ENCODE measurements at places on chromosomes 1 and 21. TPM values are rescaled to one million over a fixed set of nuclear protein-coding genes. Genes with fewer than 3 reads are reported as not detected.

C1QB gene
- not detected for total RNA-seq

FAM110D gene
- total RNA-seq = 1.2 TPM

ADGRB2 gene
- 18.8 TPM for total RNA-seq

DNAH14 gene
- 31.0 TPM for total RNA-seq

PRAMEF13 gene
- total RNA-seq = not detected

TIAM1 gene
- 53.6 TPM for total RNA-seq

- no peak for DNase-seq
- H3K36me3 ChIP-seq = no peaks in the 10 kb centered on the region
- H3K4me3 ChIP-seq = no peak overlapping the region
- H3K4me1 ChIP-seq = peaks cover 10% of the 10 kb centered on the region
- H3K27me3 ChIP-seq = no peaks in the 10 kb centered on the region
Measured at GRCh38 chr1:172338295-172338735, 82.2 kb upstream of the C1orf105 start.

GRCh38 chr1:12511516-12512468, 106.2 kb downstream of the DHRS3 start:
- H3K4me3 ChIP-seq = no peak overlapping the region
- no peaks in the 10 kb centered on the region for H3K27me3 ChIP-seq
- H3K4me1 ChIP-seq = peaks cover 16% of the 10 kb centered on the region
- H3K27ac ChIP-seq = no peak overlapping the region

- H3K4me1 ChIP-seq = peaks cover 11% of the 10 kb centered on the region
- no peaks in the 10 kb centered on the region for H3K36me3 ChIP-seq
Measured at GRCh38 chr1:82979593-82980236, 1019.2 kb downstream of the TTLL7 start.

- no peaks in the 10 kb centered on the region for H3K27me3 ChIP-seq
- no peak for DNase-seq
- peaks cover 13% of the 10 kb centered on the region for H3K4me1 ChIP-seq
- H3K36me3 ChIP-seq = peaks cover 2% of the 10 kb centered on the region
- no peak overlapping the region for H3K4me3 ChIP-seq
Measured at GRCh38 chr1:56397409-56397808, 182.0 kb downstream of the PLPP3 start.

DNA sequence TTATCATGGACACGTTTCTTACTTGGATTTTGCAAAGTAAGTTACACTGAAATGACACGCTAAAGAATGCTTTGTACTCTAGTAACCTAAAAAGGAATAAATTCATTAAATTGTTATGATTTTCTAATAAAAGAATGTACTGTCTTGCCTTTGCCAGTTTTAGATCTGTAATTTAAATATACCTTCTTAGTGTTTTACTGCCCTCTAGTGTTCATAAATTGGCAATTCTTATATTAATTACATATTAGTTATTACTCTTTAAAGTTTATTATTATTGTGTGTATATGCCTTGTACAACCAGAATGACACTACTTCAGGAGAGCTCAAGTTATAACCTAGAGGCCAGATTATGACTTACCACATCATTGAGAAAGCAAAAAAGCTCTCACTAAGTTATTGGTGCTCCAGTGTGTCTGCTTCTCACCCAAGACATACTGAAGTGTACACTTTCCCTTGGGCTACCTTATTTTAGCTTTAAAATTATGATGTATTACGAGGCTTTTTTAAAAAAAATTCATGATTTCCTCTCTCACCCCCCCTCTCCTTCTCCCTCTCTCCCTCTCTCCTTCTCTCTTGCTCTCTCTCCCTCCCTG, 169.9 kb downstream of the HS2ST1 start:
- no peak overlapping the region for H3K27ac ChIP-seq
- H3K4me3 ChIP-seq = no peak overlapping the region
- no peak for DNase-seq

GRCh38 chr21:16376673-16377072, 646.9 kb downstream of the USP25 start:
- no peak for DNase-seq
- H3K4me3 ChIP-seq = no peak overlapping the region
- no peak overlapping the region for H3K27ac ChIP-seq
- H3K27me3 ChIP-seq = no peaks in the 10 kb centered on the region
- H3K4me1 ChIP-seq = peaks cover 21% of the 10 kb centered on the region

DNA sequence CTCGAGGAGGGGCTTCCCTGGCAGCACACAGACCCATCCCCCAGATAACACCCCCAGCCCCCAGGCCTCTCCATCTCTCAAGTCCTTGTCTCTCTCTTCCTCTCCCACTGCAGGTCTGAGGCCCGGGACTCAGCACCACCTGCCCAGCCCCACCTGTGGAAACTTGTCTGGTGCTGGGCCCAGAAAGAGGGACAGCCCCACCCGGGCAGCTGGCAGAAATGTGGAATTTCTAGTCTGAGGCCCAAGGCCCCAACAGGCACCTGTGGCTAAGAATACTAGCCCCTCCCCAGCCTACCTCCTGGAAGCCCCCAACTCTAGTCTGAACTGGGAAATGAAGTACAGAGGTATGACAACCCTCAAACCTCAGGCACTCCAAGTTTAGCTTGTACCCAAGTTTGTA, 15.4 kb downstream of the TTC39A start:
- no peak overlapping the region for H3K4me3 ChIP-seq
- peaks cover 5% of the 10 kb centered on the region for H3K4me1 ChIP-seq
- no peaks in the 10 kb centered on the region for H3K27me3 ChIP-seq
- H3K36me3 ChIP-seq = no peaks in the 10 kb centered on the region
- H3K27ac ChIP-seq = peak overlapping the region; percentile 43

GRCh38 chr1:197100677-197101076, 33.6 kb upstream of the F13B start:
- H3K27ac ChIP-seq = no peak overlapping the region
- peaks cover 47% of the 10 kb centered on the region for H3K36me3 ChIP-seq
- H3K4me1 ChIP-seq = peaks cover 30% of the 10 kb centered on the region
- H3K4me3 ChIP-seq = no peak overlapping the region
- no peaks in the 10 kb centered on the region for H3K27me3 ChIP-seq

DNA sequence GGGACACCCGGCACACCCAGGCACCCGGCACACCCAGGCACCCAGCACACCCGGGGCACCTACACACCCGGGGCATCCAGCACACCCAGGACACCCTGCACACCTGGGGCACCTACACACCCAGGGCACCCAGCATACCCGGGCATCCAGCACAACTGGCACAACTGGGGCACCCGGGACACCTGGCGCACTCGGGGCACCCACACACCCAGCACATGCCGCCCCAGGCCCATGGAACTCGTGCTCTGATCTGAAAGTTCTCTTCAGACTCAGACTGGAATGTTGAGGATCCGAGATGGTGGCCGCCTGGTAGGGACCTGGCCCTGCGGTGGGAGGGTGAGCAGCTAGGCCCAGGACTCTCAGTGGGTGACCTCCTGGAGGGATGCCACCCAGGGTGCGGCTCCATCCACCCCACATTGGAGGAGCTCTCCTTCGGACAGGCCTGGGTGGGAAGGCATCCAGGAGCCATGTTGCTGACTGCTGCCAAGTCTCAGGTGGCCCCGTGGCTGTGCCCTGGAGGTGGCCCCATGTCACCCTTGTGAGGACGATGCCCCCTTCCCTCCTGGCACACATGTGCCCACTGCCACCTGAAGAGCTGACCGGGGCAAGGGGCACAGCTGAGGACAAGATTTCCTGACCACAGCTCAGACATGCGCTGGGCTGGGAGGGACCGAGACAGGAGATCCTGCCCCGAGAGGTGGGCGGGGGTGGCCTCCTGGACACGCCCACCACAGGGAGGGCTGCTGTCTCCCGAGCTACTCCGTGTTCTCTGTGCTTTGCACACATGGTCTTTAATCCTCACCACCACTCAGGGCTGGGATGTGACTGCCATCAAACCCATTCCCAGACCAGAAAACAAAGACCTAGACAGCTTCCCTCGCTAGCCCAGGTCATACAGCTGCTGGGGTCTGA, 37.0 kb downstream of the UBE2G2 start:
- peaks cover 2% of the 10 kb centered on the region for H3K36me3 ChIP-seq
- peaks cover 13% of the 10 kb centered on the region for H3K4me1 ChIP-seq
- no peak overlapping the region for H3K4me3 ChIP-seq
- no peaks in the 10 kb centered on the region for H3K27me3 ChIP-seq

DNA sequence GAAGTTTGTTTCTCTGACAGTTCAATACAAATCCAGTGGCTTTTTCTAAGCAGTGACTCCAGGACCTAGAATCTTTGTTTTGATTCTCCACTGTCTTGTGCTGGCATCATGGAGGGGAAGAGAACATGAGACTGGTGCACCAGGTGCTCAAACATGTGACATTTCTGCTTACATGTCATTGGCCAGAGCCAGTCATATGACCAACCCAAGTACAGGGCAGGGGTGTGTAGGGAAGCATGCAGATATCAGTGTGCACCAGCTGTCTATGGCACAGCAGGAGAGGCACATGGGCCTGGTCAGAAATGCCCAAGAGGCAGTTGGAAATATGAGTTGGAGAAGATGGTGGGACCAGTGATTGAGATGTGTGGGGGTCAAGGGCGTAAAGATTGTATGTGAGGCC, 297.0 kb downstream of the HHAT start:
- H3K27ac ChIP-seq = no peak overlapping the region
- no peaks in the 10 kb centered on the region for H3K27me3 ChIP-seq
- no peak overlapping the region for H3K4me3 ChIP-seq
- H3K36me3 ChIP-seq = no peaks in the 10 kb centered on the region

All from neural crest cell (in vitro differentiated cells).